ENCODE measurements at places on chromosomes 16 and 17. TPM values are rescaled to one million over a fixed set of nuclear protein-coding genes. Genes with fewer than 3 reads are reported as not detected.

DNA sequence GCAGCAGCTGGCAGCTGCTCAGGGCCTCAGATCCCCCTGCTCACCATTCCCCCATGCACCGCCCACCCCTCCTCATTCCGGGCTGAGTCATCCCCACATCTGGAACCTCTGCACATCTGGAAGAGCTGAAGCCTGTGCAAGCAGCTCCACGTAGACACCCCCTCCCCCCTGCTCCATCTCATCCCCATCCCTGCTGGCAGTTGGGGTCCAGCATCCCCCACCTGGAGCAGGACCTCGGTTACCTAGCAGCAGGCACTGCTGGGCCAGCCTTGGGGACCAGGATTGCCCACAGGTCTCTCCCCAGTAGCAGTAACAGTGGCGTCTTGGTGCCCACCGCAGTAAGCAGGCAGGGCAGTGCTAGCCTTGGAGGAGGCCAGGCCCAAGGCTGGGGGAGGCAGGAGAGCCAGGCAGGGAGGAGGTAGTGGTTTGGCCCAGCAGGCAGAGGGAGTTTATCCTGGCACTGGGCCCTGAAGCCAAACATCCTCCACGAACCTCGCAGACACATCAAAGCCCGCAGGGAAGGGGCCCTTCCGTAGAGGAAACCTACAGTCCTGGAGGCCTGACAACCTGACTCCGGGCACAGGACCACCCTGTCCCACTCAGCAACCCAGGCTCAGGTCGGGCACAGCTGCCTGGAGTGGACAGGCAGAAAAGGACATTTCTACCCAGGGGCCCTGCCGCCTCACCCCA is 7.7 kb upstream of the TMEM92 start:
- peak; percentile 96 for DNase-seq

- DNase-seq, result no peak
These were observed 25.9 kb upstream of the CACNG4 start for GRCh38 chr17:66938656-66939055.

DNA sequence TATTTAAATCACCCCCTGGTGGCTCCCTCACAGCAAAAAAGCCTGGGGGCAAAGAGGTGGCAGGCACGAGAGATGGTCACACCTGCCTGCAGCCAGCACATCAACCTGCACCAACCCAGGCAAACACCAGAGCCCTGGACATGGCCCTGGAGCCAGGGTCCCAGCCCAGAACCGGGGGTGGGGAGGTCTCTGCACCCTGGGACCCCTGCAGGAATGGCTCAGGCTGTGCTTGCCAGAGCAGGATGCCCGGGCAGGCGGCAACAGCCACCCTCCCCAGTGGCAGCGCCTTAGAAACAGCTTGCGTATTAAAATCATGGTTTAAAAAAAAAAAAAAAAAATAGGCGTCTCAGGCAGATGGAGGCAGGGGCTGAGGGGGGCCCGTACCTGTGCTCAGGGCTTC is 16.2 kb downstream of the MYBBP1A start:
- DNase-seq, result no peak

GRCh38 chr16:49452578-49452977 is 79.0 kb downstream of the C16orf78 start:
- DNase-seq, result no peak

- DNase-seq, result no peak
These were observed 13.7 kb downstream of the SHCBP1 start for GRCh38 chr16:46607529-46607928.

DNA sequence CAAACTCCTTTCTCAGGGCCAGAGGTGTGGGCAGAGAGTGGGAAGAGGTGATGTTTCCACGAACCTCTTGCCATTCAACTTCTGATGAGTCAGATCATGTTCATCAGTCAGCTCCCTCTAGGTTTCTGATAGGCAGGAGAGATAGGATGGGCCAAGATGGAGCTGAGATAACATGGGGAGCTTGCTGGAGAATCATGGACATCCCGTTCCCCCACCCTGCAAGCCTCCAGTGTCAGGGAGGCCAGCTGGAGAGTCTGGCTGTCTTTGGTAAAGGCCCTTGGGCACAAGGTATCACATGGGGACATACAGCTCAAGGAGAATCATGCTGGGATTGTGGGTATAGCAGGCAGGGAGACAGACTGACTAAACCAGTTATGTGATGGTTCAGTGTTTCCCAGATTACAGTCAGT is 136.0 kb upstream of the IRX3 start:
- DNase-seq, result no peak

DOC2A gene
- not detected for total RNA-seq

GRCh38 chr16:73011926-73012325 is 36.0 kb downstream of the ZFHX3 start:
- DNase-seq, result no peak

DNA sequence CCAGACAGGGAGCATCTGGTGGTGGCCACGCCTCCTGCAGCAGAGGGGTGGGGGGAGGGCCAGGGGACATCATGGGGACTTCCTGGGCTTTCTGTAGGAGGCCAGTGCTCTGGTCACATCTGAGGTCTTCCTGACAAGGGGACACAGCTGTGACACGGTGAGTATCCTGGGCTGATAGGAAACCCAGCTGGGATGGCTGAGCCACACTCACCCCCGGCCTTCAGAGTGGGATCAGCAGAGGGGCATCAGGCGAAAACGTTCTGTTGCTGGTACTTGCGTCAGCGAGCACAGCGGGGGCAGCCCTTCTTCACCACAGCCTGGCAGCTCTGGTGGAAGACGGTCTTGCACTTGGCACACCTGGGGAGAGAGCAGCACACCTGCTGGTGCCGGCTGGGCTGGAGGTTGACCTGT is 122.9 kb upstream of the SMURF2 start:
- DNase-seq, result no peak

GRCh38 chr16:61780161-61780560 is 256.1 kb downstream of the CDH8 start:
- DNase-seq, result no peak

MAPT gene
- total RNA-seq, result 0.43 TPM

RND2 gene
- not detected for total RNA-seq

GRCh38 chr16:69324585-69325253 is 5.7 kb downstream of the PDF start:
- no peak for DNase-seq

- DNase-seq, result peak; percentile 72
These were observed 649 bp downstream of the GSE1 start for GRCh38 chr16:85613604-85614337.

GRCh38 chr16:50282010-50282538 is 15.7 kb downstream of the ADCY7 start:
- DNase-seq, result no peak

DNA sequence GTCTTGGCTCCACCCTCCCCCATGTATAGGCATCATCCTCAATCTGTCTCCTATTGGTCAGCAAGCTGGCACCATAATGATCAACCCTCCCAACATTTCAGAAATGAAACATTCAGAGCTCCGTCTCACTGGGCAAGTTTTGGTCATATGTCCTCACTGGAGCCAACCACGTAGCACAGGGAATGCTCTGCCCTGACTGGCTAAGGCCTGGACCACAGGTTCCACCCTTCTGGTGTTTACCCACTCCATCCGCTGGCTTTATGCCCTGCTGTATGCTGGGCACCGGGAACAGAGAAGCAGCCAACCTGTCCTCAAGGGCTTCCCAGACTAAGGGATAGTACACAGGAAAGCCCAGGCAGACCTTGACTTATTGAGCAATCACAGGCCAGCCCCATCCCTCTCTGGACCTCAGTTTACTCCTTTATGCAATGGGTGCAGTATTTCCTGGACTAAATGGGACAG is 20.5 kb downstream of the MYO15A start:
- DNase-seq, result peak; percentile 35

DNA sequence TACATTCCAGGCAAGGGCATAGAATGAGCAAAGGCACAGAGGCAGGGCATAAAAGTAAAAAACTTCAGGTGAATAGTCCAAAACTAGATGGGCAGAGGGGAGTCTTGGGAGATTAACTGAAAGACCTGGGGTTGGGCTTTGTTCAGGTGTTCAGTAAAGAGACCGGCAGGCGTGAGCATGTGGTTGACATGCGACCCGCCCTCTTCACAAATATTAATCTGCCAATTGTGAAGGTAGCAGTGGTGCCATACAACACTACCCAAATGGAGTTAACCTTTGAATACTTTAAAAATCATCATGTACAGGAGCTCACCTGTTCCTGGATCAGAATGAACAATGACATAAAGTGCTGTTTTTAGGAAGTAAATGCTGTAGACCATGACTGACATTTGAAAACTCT is 225.5 kb downstream of the LGALS9B start:
- DNase-seq, result no peak

KRTAP3-1 gene
- not detected for total RNA-seq

- no peak for DNase-seq
These were observed at the start of gene SP6 for GRCh38 chr17:47850692-47851573. Gene SP6, minus strand, starts transcription at chr17:47851163. Its CDS starts 2,734 bp downstream, at chr17:47848429.

GRCh38 chr16:47660540-47660939 is 199.4 kb downstream of the PHKB start:
- DNase-seq, result no peak

GRAPL gene
- not detected for total RNA-seq

- DNase-seq, result no peak
These were observed 24.8 kb upstream of the CDRT4 start for GRCh38 chr17:15492186-15492585.

FBXO39 gene
- not detected for total RNA-seq

GRCh38 chr17:28871056-28871579 is 16.3 kb downstream of the ERAL1 start:
- no peak for DNase-seq

- DNase-seq, result peak; percentile 76
These were observed 137.2 kb downstream of the UTP18 start for GRCh38 chr17:51397361-51398127.

DNA sequence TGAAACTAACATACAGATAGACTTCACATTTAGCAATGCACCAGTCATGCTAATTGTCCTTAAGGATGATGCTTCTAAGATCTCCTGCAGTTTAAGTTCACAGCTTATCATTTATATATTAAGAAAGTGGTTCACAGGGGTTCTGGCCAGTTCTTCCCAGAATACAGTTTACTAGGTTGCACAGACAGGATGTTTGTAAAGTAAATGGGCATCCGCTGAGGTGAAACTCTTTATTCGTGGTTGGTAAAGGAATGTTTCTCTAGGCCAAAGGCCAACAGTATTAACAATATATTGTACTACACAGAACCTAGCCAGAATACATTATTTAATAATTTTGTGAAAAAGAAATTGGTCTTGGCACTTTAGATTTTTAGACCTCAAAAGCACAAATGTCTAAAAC is 1427.3 kb downstream of the CDH8 start:
- no peak for DNase-seq

- DNase-seq, result no peak
These were observed 37.2 kb downstream of the MAP2K6 start for GRCh38 chr17:69451416-69452394.

ENPP7 gene
- total RNA-seq, result not detected

TPSG1 gene
- total RNA-seq, result 1.9 TPM

GRCh38 chr17:55296171-55296695 is 31.5 kb downstream of the HLF start:
- no peak for DNase-seq

DNA sequence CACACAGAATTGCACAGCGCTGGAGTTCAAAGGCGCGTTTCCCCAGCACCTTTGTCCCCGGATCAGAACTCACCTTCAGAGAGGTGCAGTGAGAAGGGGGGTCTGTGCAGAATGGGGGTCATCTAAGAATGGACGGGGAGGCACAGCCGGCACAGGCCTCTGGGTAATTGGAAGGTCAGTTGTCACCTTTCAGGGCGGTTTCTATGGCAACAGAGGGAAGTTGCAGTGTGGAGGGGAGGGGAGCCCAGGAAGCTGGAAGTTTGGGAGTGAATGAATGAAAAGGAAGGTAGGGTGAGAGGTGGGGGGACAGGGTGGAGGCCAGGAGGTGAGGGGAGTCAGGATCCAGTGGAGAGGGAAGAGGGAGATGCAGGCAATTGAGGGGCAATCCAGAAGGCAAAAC is 12.4 kb upstream of the KCNG4 start:
- DNase-seq, result no peak

NLGN2 gene
- 0.54 TPM for total RNA-seq

MYOCD gene
- total RNA-seq, result not detected

- DNase-seq, result peak; percentile 59
These were observed 9.0 kb upstream of the CSNK1D start for GRCh38 chr17:82282239-82283207.

- peak; percentile 69 for DNase-seq
These were observed 41.8 kb downstream of the NOL11 start for GRCh38 chr17:67759355-67760171.
